ENCODE measurements at places on chromosomes 1 and 21.

DNA sequence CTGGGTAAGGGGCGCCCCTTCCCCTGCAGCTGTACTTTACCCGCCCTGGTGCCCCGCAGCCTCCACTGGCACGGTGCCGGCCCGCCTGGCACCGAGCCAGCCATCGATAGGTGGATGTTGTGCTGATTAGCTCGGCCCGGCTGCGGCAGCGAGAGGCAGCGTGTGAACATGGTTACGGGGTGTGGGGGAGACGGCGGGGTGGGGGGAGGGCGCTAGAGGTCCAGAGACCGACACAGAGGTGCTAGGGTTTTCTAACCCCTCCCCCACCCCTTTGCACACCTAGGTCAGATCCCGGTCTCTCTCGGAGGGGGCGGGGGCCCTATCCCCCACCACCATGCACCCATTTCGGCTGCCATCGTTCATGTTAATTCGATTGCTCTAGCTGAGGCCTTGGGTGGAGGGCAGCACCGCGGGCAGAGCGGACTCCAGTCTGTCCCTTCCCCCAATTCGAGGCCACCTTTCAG, 6.7 kb downstream of the EFNA4 start:
- DNase-seq, result no peak

DNA sequence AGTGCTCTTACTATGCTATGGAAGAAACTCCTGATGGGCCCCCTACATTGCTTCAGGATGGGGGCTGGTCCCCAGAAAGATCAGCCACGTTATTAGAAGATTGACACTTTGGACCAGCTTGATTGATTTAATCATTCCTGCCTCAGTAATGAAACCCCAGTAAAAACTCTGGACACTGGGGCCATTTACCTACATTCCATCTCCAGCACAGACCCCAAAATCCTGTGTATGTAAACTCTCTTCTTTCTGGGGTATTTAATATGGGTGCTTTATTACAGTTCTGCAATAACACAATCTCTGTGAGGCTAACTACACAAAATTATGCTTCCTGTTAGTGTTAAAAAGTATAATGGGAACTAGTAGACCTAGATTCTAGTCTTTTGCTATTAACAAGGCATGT, 96.6 kb downstream of the KCNK1 start:
- DNase-seq, result no peak

DNA sequence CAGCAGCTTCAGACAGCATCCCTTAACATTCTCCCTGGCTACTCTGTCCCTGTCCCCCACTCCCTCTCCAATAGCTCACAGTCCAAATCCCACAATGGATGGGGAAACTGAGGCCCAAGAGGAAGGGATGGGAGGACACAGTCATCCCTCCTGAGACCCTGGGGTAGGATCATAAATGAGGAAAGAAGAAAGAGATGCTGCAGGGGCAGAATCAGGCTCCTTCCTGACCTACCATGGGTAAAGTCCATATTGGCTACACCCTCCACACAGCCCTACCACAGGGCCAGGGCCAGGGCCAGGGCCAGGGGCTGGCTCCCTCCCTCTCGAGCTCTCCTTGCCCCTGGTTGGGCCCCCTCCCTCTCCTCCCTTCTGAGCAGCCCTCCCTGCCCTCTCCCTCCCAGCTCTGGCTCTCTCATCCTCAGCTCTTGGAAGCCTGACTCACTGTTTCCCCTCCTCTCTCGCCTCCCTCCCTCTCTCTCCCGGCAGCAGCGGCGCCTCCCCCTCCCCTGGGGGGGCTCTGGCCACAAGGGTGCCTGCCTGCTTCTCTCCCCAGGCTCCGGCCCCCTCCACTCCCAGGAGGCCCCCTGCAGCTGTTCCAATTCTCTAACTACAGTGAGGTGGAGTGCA, 4.9 kb downstream of the AHDC1 start:
- DNase-seq, result no peak

- DNase-seq, result peak; percentile 74
Observed at GRCh38 chr1:18922319-18922726, 20.0 kb upstream of the ALDH4A1 start.

DNA sequence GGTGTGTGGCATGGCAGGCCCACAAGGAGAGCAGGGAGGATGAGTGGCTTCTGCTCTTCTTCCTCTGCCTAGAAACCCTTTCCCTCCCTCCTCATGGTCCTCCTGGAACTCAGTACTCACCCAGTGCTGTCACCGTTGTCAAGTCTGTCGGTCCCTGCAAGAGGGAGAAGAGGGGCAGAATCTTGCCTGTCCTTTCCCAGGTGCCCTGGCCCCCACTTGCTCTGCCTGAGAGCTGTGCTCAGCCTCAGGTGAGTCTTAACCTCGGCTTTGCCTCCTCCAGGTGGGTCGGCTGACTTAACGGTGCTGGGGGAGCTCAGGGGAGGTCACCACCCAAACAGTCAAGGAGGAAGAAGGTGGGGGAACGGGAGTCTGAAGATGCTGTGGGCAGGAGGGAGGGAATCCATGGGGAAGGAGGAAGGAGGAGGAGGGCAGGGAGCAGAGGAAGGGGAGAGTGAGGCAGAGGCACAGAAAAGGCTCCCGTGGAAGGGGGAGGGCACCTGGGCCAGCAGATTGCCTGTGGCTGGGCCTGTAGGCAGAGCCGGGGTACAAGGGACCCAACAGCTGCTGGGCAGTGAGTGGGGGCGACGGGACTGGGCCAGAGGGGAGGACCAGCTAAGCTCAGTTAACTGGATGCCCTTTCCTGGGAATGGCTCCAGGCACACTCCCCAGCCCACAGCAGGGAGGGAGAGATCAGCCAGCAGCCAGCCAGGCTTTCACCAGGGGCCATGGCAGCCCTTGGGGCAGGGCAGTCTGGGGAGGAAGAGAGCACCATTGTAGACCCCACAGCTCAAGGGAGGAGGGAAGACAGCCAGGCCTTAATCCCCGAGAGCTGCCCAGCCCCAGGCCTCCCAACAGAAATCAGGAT, 26.3 kb downstream of the CTNNBIP1 start:
- DNase-seq, result no peak

- DNase-seq, result peak; percentile 13
Observed at GRCh38 chr1:197269053-197269452, 1.0 kb downstream of the CRB1 start.

Data from C1 segment of cervical spinal cord (tissue), 14 donors.